ENCODE measurements at places on chromosomes 6 and 20.

DNA sequence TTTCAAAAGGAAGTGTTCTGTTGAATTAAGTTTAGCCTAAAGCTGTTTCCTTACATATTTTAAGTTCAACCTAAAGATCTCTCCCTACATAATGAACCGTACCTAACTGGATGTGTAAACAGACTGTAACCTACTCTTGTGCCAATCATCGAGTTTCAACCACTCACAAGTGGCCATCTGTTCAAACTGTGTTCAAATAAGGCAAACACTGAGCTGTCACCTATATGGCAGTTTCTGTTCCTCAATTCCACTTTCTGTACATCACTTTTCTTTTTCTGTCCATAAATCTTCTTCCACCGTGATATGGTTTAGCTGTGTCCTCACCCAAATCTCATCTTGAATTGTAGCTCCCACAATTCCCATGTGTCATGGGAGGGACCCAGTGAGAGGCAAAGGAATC, 428.6 kb downstream of the HACE1 start:
- DNase-seq: no peak

DNA sequence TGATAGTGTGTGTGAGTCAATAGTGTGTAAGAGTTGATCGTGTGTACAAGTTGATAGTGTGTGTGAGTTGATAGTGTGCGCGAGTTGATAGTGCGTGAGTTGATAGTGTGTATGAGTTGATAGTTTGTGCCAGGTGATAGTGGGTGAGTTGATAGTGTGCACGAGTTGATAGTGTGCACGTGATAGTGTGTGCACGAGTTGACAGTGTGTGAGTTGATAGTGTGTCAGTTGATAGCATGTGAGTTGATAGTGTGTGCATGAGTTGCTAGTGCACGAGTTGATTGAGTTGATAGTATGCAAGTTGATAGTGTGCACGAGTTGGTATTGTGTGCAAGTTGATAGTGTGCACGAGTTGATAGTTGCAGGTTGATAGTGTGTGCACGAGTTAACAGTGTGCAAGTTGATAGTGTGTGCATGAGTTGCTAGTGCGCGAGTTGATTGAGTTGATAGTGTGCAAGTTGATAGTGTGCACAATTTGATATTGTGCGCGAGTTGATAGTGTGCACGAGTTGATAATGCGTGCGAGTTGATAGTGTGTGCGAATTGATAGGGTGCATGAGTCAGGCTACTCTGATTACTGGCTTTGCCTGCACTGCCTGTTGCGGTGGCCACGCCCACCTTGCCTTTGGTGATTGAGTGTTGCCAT, 35.8 kb upstream of the IYD start:
- DNase-seq: no peak

DNA sequence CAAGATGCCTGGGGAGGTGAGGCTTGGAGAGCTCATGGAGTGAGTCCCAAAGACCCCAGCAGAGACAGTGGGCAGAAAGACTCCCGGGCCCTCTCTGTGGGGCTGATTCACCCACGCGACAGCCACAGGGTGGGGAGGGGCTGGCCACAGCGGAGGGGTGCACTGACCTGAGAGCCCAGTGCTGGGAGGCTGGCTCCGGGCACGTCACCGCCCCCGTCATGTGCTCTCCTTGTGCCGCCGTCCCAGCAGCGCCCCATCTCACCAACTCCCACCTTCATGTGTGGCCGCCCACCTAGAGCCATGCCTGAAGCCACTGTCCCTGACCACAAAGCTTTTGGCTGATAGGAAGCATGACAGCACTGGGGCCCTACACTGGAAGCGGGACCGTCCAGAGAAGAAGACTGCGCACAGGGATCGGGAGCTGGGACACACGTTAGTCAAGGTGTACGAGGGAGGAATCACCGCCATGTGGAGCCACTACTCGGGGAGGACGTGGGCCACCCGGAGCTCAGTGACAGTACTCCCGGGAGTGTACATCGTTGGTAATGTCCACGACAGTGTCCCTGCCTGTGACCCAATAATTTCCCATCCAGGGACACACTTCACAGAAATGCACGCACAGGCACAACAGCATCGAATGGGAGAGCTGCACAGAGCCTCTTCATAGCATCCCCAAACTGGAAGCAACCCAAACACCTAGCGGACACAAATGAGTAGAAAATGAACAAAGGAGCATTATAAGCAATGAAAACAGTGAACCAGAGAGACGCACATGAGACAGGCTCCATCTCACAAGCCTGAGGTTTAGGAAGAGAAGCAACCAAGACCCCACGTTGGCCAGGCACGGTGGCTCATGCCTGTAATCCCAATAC, 28.4 kb upstream of the FOXC1 start:
- DNase-seq: no peak

DNA sequence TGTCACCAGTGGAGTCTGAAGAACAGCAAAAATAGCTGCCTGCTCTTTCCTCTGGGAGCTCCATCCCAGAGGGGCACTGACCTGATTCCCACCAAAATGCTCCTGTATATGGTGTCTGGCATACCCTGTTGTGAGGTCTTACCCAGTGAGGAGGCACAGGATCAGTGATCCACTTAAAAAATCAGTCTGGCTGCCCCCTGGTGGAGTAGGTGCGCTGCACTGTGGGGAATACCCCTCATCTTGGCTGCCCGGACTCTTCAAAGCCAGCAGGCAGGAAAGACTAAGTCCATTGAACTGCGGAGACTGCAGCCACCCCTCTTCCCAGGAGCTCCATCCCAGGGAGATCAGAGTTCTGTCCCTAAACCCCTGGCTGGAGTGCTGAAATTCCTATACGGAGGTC, 230.9 kb upstream of the HTR1E start:
- no peak for DNase-seq

- no peak for DNase-seq
Observed at GRCh38 chr6:156808287-156808686, 31.1 kb downstream of the ARID1B start.

GRCh38 chr6:5626727-5627426, 365.6 kb downstream of the FARS2 start:
- no peak for DNase-seq

GRCh38 chr6:161493576-161494118, 219.8 kb upstream of the AGPAT4 start:
- no peak for DNase-seq

DNA sequence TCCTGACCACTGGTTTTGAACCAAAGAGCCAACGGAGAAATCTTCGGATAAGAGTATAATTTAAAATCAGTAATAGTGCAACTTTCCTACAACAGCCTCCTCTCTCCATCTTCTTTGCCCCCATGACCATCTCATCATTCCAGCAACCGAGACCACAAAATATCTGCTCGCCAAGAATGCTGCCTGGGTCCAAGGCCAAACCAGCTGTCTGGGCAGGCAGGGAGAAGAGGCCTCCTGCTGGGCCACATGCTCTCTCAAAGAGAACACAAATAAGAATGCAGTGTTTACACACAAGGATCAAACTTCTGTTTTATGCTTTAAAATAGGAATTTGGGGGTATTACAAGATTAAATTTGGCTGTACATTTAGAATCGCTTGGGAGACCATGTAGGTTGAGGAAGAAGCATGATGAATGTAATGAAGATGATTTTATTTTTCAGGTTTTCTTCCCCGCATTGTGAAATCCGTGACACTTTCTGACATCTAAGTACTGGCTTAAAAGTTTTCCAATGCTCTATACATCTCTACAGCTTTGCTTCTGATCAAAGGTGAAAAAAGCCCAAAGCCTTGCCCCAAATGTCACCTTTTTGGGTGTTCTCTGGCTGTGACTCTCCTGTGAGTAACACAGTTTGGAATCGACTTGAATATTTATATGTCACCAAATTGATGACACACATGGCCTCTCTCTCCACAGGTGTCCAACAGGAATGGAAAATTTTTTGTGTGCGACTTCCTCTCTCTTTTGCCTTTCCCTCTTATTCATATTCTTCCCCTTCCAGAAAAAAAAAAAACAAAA, 79.4 kb upstream of the PROKR2 start:
- no peak for DNase-seq

GRCh38 chr6:139448051-139448649, 73.7 kb upstream of the CITED2 start:
- DNase-seq: no peak

DNA sequence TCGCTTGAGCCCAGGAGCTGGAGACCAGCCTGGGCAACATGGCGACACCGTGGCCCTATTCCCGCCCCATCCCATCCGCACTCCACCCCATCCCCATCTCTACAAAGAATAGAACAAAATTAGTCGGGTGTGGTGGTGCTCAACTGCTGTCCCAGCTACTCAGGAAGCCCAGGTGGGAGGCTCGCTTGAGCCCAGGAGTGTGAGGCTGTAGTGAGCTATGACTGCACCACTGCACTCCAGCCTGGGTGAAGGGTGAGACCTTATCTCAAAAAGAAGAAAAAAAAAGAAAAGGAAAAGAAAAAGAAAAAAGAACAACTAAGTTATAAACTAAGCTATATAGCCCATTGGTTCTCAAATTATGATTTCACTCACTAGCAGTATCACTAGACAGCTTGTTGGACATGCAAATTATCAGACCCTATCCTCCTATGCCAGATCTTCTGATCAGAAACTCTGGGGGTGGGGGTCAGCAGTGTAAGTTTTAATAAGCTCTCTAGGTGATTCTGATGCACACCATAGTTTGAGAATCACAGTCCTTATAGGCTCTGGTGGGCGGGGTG, 491 bp upstream of the ITCH start:
- no peak for DNase-seq

DNA sequence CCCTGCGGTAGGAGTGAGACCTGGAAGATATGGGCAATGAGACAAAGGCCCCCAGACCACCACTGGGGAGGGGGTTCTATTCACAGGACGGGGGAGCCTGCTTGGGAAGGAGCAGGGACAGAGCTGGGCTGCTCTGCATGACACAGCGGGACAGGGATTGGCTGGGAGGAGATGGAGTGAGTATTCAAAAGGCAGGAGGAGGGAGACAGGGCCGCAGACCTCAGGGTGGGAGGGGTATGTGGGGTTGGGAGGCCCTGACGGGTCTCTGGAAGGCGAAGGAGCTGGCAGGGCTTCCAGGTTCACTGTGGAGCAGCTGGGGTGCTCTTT, 60.8 kb upstream of the RPS6KA2 start:
- DNase-seq: no peak

Data from stimulated activated CD8-positive, alpha-beta memory T cell treated with anti-CD3 and anti-CD28 coated beads, Interleukin-15, amount 100 ng/mL, for 24 hours (primary cell).